Fibroblast of skin of abdomen (primary cell): ENCODE measurements at places on chromosomes 12 and 14.

GRCh38 chr12:120438495-120439198, 734 bp downstream of the COX6A1 start:
- no peak for DNase-seq

DNA sequence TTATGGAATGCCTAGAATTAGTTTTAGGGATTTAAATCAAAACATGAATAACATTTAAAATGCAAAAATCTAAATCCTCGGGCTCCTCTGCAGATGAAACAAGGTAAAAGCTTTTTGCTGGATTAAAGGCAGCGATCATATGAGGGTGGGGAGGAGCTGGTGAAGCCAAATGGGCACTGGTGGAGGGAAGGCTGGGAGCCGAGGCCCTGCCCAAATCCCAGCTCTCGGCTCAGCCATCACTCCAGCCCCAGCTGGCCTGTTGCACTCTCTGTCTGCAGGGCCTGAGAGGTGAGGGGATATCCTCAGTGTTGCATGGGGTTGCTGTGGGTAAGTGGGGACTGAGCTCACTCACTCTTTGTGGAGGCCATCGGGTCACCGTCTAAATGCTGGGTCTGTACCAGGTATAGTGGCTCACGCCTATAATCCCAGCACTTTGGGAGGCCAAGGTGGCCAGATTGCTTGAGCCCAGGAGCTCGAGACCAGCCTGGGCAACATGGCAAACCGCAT, 28.6 kb downstream of the CALM1 start:
- DNase-seq: no peak

- no peak for DNase-seq
These were observed 46.6 kb downstream of the KSR2 start for GRCh38 chr12:117921929-117922777.

- no peak for DNase-seq
These were observed 350.0 kb downstream of the GALC start for GRCh38 chr14:87643005-87643404.

- DNase-seq: no peak
These were observed 326.6 kb downstream of the LRIG3 start for GRCh38 chr12:58593557-58594304.

GRCh38 chr14:81245771-81246170, 25.0 kb upstream of the GTF2A1 start:
- no peak for DNase-seq

GRCh38 chr12:114347861-114348260, 58.1 kb downstream of the TBX5 start:
- no peak for DNase-seq

GRCh38 chr14:53003776-53004175, 52.9 kb upstream of the FERMT2 start:
- DNase-seq: no peak

- peak; percentile 83 for DNase-seq
These were observed 378.9 kb downstream of the FUT8 start for GRCh38 chr14:65791191-65791981.

GRCh38 chr14:55294603-55295002, 23.4 kb downstream of the FBXO34 start:
- DNase-seq: no peak

DNA sequence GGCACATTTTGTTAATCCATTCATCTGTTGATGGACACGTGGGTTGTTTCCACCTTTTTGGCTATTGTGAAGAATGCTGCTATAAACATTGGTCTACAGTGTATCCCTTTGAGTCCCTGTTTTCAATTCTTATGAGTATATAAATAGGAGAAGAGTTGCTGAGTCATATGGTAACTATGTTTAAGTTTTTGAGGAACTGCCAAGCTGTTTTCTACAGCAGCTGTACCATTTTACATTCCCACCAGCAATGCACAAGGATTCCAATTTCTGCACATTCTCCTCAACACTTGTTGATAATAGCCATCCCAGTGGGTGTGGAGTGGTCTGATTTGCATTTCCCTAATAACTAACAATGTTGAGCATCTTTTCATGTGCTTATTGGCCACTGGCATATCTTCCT, 6.9 kb upstream of the SVOP start:
- DNase-seq: peak; percentile 51

GRCh38 chr12:4723226-4723625, 3.0 kb downstream of the GALNT8 start:
- DNase-seq: no peak

DNA sequence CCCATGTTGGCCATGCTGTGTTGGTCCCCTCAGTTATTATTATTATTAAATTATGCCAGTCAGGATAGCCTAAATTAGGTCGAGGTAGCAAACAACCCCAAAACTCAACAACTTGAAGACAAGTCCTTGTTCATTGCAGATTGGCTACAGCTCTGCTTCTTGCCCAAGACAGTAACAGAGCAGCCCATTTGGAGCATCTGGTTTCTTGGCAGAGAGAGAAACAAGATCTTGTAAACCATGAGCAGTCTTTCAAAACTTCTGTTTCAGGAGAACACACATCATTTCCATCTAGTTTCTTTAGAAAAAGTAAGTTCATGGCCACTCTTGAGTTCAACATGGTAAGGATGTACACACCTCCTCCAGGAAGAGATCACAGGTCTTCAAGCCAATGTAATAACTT, 52.3 kb downstream of the E2F7 start:
- DNase-seq: no peak

DNA sequence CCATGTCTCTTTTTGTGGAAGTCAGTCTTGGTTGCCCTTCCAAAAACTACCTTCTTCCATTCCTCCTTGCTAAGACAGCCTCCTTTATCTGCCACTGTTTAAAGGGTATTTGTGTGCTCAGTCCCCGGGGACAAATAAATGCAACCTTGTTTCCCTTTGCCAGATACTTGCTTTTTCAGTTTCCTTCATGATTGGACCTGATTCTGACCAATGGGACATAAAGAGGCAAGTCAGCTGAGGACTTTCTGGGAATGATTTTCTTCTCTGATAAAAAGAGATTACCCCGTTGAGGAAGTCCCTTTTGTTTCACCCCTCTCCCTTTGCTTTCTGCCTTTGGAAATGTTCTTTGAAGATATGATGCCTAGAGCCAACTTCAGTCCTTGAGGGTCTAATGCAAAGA, 7.4 kb upstream of the TUBA1B start:
- no peak for DNase-seq

DNA sequence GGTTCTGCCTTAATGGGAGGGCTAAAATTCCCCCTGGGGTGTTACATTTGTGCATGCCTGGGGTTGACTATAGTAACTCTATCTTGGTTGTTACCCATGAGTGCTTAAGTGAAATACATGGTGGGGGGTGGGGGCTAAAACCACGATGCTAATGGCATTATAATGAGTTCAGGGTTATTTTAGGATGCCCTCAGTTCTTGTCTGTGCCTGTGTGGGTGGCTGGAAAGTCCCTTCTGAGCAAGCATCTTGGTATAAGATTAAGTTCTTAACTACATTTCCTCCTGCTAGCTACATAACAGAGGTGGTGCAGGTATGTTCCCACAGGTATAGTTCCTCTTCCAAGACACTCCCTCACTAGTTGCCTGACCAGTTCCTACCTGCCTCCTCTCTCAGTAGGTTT, 822.3 kb downstream of the LRFN5 start:
- DNase-seq: no peak

DNA sequence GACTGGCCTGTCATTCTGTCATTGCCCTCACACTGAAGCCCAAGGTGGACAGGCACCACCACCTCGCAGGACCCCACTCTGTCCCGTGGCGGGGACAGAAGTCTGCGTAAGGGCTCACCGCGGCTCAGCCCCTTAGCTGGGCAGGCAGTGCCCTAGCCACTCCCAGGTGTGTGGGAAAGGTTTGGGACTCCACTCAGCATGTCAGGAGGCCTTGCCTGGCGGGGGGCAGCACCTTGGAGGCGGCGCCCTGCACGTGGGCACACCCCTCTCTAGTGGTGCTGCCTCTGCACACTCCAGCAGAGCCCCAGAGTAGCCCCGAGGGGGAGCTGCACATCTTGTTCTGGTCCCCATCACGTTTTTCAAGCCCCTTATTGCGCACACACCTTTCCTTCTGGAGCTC, 35.6 kb downstream of the FIGNL2 start:
- DNase-seq: no peak

DNA sequence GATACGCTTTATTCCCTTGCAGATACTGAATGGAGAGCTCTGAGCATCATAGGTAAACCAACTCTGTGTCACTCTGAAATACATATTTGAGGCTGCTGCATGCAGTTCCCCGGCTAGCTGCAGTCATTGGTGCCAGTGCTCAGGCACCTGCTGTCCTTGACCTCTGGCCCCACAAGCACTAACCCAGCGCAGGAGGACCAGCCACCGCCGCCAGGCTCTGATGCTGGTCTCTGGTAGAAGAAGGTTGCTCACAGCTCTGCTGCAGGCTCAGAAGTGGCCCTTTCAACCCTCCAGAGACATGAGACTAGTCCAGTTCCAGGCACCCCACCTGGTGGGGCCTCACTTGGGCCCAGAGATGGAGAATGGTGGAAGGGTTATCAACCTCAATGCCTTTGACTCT, 34.5 kb upstream of the PTPRB start:
- DNase-seq: no peak

- DNase-seq: no peak
These were observed 102.2 kb downstream of the GPHN start for GRCh38 chr14:66610154-66610563.

DNA sequence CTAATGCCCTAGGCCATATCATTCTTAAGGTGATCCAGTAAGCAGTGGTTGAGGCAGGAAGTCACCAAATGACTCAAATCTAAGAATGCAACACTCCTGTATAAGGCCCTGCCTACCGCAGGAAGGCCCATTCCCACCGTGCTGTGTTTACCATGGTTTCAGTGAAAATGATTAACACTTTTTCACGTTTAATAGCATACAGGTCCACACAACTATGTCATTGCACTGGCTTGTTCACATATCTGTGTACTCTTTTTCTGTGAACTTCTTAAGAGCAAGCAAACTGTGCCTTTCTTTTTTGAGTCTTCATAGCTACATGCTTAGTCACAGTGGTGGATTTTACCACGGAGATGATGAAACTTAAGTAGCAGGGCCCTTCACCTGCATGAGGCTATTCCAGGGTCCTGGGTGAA, 214.9 kb downstream of the CNTN1 start:
- DNase-seq: peak; percentile 52

DNA sequence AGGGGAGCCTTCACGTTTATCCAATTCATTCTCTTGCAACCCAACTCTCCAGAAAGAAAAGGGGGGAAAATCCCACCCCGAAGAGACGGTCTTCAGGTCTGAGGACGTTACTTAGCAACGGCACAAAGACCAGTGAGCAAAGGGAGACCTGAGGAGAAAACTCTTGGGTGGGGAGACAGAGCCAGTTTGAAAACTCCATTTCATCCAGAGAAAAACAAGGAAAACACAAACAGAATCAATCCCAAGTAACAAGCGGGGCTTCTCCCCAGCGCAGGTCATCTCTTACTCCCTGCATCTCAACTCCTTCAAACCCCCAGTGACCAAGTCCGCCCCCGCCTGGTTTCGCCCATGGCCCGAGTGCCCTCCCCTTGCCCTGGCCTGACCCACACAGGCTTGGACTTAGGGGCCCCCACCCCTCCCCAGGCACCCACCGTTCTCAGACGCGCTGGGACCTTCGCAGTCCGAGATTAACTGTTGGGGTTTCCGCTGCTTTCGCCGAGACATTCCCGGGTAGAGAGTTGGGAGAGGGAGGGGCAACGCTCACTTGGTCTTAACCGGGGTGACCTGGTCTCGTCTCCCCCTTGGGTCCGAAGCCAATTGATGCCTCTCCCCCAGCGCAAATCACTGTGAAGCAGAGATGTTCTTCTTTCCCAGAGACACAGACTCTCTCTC, 10.4 kb upstream of the SALL2 start:
- DNase-seq: no peak

- DNase-seq: no peak
These were observed 209.3 kb downstream of the TTC8 start for GRCh38 chr14:89033756-89034155.

GRCh38 chr14:30848449-30849240, 25.7 kb upstream of the COCH start:
- no peak for DNase-seq

GRCh38 chr12:62683776-62684569, 217.3 kb downstream of the MON2 start:
- DNase-seq: peak; percentile 97

GRCh38 chr12:76470028-76470939, 89.3 kb downstream of the OSBPL8 start:
- DNase-seq: peak; percentile 92

- DNase-seq: no peak
These were observed 46.3 kb upstream of the PTGDR start for GRCh38 chr14:52220924-52221811.

DNA sequence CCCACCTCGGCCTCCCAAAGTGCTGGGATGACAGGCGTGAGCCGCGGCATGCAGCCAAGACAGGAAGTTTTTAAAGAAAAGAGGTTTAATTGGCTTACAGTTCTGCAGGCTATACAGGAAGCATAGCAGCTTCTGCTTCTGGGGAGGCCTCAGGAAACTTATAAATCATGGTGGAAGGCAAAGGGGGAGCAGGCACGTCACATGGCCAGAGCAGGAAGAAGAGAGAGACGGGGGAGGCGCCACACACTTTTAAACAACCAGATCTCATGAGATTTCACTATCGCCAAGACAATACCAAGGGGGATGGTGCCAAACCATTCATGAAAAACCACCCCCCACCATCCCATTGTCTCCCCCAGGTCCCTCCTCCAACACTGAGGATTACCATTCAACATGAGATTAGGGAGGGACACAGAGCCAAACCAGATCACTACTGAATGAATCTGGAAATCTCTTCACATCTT, 14.1 kb downstream of the CCDC63 start:
- DNase-seq: peak; percentile 12

- DNase-seq: no peak
These were observed 114.4 kb upstream of the NAP1L1 start for GRCh38 chr12:76198839-76199238.

DNA sequence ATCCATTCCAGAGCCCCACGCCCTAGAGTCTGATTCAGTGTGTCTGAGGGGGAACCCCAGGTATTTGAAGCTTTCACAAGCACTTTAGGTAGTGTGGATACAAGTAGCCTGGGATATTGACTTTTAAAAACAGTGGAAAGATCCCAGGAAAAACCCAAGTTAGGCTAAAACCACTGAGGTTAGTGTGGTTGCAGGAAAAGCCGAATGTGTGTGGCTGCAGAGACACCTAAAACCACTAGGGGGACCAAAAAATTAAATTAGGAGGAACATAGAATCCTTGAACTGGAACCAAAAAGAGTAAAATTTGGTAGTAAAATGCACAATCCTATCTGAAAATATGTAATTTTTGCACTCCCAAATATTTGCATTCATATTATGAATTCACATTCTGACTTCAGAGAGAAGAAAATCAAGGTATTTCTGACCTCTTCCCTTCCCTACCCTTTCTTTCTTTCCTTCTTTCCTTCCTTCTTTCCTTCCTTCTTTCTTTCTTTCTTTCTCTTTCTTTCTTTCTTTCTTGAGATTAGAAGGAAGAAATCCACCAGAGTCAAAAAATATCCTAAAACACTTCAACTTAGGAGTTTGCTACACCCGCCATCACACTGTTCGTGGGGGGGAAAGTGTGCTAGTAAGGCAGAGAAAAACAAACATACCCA, 37.8 kb downstream of the SLCO1A2 start:
- DNase-seq: peak; percentile 7
